ENCODE measurements at places on chromosomes 3 and 15. TPM values are rescaled to one million over a fixed set of nuclear protein-coding genes. Genes with fewer than 3 reads are reported as not detected.

The DAZL gene
- total RNA-seq, result not detected

The SAMD7 gene
- not detected for total RNA-seq

The PLA2G4E gene
- not detected for total RNA-seq

The MAGEF1 gene
- total RNA-seq, result 12.4 TPM

The SI gene
- total RNA-seq, result not detected

The SLC12A8 gene
- 0.70 TPM for total RNA-seq

The B3GALNT1 gene
- 23.7 TPM for total RNA-seq

- no peak for DNase-seq
Observed at GRCh38 chr3:176431991-176432390, 765.3 kb downstream of the TBL1XR1 start.

GRCh38 chr3:38643090-38643489 is 6.4 kb downstream of the SCN5A start:
- no peak for DNase-seq

DNA sequence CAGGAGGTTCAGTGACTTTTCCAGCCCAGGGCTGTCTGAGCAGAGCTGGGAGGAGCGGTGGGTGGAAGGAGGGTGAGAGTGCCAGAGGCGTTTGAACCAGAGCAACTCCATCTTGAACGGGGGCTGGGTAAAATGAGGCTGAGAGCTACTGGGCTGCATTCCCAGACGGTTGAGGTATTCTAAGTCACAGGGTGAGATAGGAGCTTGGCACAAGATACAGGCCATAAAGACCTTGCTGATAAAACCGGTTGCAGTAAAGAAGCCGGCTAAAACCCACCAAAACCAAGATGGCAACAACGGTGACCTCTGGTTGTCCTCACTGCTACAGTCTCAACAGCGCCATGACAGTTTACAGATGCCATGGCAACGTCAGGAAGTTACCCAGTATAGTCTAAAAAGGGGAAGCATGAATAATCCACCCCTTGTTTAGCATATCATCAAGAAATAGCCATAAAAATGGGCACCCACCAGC is 60.2 kb downstream of the ABTB1 start:
- no peak for DNase-seq

- DNase-seq, result no peak
Observed at GRCh38 chr15:42728972-42729371, 8.0 kb downstream of the CDAN1 start.

DNA sequence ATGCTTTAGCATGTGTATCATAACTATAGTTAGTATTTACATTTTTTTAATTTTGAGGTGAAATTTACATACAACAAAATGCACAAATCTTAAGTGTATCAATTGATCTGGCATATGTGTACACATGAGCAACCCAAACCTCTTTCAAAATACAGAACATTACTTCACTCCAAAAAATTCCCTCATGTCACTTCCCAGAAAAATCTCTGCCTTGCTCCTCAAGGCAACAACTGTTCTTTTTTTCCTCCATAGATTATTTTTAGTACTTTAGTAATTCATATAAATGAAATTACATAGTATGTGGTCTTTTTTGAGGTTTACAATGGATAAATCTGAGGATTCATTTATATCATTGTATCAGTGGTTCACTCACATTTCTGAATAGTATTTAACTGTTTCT is 84.9 kb downstream of the TRIM42 start:
- no peak for DNase-seq

- DNase-seq, result no peak
Observed at GRCh38 chr3:178709051-178709450, 172.8 kb downstream of the KCNMB2 start.

- DNase-seq, result no peak
Observed at GRCh38 chr3:46829699-46830208, 33.5 kb downstream of the MYL3 start.

DNA sequence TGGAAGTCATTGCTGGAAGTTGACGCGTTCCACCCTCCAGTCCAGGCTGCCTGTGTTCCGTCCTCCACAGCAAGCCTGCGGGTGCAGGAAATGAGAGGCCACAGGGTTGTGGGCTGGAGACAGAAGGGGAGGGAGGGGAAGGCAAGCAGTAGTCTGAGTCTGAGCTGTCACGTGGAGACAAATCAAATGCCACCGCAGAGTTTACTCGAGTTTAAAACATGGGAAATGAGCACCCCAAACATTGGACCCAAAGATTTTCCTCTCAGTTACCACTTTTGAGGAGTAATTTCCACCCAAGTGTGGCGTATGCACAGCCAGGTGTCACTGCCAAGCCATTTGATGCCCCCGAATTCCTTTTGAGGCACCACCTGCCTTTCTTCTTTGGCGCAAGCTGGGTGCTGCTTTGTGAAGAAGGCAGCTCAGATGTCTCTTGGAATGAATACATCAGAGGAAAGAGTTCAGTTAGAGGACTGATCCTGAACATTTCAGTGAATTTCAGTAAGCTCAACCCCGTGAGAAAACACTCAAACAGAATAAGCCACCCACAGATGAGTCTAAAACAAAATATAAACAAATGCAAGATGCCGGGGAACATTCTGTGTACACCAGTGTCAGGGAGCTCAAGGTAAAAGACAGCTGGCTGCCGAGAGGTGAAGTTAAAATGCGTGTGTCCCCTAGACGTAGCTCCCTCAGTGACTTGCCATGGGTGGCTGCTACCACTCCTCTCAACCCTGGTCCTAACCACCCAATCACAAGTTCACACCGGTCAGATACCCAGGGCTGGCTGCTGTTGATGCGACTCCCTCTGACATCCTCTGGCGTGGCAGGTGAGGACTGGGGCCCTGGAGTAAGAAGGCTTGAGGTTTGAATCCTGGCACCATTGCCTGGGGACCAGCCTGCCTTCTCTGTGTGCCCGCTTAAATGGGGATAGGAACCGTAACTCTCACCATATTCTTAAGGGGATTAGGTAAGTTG is 203.8 kb downstream of the UACA start:
- peak; percentile 64 for DNase-seq

- no peak for DNase-seq
Observed at GRCh38 chr3:37937156-37937555, 53.4 kb upstream of the VILL start.

- DNase-seq, result no peak
Observed at GRCh38 chr3:133934996-133935842, 39.5 kb upstream of the RAB6B start.

GRCh38 chr3:145639875-145640274 is 521.1 kb downstream of the PLOD2 start:
- no peak for DNase-seq

- DNase-seq, result no peak
Observed at GRCh38 chr3:10547841-10548783, 42.7 kb upstream of the ATP2B2 start.

DNA sequence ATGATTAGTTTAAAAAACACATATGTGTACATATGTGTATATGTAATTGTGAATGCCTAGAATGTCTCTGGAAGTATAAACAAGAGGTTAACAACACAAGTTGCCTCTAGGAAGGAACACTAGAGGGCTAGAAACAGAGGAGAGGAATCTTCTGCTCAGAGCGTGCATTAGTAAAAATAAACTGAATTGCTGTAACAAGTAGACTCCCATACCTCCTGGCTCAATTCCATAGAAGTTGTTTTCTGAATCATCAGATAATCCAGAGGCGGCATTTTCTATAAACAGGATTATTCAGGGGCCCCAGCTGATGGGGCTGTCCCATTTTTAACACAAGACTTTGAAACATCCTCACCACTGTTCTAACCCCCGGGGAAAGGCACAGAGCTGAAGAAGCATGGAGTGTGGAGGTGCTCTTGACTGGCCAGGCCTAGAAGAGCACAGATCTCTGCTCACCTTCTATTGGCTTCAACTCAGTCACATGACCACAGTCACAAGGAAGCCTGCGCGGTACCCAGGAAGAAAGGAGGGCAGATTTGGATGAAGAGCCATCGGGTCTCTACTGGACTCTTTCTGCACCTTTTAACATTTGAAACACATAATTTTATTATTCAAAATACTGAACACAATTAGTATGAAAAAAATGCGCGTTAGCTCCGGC is 145.7 kb downstream of the TLE3 start:
- no peak for DNase-seq

DNA sequence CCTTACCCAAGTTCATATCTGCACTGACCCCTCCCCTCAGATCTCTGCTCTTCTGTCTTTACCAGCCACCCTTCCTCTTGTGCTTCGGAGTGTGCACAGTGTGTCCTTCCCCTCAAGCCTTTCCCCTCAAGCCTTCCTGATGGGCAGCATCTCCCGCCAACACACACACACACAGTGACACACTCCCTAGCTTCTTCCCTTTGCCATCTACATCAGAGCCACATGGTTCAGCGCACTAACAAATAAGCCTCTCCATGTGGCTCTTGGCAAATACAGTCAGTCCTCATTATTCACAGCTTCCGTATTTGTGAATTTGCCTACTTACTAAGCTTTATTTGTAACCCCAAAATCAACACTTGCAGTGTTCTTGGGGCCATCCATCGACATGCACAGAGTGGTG is 37.5 kb downstream of the SH3BP5 start:
- peak; percentile 64 for DNase-seq

- DNase-seq, result no peak
Observed at GRCh38 chr3:149430216-149430615, 44.3 kb upstream of the TM4SF4 start.

DNA sequence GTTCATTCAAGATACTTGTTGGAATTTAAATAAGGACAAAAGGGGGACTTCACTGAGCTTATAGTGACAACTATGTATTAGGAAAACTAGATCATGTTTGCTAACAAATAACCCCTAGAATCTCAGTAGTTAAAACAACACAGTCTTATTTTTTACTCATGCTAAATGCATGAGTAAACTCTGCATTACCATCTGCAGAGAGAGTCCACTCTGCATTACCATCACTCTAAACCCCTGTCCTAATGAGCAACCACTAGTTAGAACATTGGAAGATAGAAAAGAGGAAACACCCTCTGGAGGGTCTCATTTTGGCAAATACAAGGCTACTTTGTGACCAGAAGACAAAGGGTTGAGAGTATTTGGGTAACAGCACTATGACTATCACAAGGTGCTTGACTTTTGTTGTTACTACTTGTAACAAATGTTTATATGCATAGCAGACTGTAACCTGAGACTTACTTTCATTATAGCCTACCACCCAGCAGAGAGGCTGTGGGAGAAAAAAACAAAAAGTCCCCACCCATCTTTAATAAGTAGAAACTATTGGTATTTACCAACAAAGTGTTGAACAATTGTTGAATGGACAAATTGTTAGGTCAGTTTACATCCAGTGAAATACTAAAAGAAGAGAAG is 99.1 kb downstream of the OXSM start:
- DNase-seq, result no peak

GRCh38 chr3:12073106-12073505 is 68.9 kb downstream of the SYN2 start:
- no peak for DNase-seq

- DNase-seq, result no peak
Observed at GRCh38 chr3:164320962-164321361, 757.3 kb downstream of the SI start.

GRCh38 chr3:67941433-67942030 is 287.1 kb upstream of the SUCLG2 start:
- no peak for DNase-seq

DNA sequence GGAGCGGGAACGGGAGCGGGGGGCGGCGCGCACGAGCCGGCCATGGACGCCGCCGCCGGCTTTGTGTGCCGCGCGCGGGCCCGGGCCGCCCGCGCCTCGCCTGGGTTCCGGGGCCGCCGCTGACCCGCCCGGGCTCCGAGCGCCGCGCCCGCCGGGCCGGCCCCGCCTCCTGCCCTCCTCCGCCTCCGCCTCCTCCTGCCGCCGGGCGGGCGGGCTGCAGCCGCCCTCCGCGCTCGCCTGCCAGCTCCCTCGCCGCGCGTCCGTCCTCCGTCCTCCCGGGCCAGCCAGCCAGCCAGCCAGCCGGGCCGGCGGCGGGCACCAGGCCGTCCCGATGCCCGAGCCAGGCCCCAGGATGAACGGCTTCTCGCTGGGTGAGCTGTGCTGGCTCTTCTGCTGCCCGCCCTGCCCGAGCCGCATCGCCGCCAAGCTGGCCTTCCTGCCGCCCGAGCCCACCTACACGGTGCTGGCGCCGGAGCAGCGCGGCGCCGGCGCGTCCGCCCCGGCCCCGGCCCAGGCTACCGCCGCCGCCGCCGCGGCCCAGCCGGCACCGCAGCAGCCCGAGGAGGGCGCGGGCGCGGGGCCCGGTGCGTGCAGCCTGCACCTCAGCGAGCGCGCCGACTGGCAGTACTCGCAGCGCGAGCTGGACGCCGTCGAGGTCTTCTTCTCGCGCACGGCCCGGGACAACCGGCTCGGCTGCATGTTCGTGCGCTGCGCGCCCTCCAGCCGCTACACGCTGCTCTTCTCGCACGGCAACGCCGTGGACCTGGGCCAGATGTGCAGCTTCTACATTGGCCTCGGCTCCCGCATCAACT is at the start of gene ABHD17C:
Gene ABHD17C (plus strand): TSS at position 212 of the 812 bp plus-strand sequence. CDS start 120 bp downstream, at position 332.
- DNase-seq, result peak; percentile 69

- DNase-seq, result peak; percentile 17
Observed at GRCh38 chr15:39332846-39333245, 248.0 kb upstream of the THBS1 start.

DNA sequence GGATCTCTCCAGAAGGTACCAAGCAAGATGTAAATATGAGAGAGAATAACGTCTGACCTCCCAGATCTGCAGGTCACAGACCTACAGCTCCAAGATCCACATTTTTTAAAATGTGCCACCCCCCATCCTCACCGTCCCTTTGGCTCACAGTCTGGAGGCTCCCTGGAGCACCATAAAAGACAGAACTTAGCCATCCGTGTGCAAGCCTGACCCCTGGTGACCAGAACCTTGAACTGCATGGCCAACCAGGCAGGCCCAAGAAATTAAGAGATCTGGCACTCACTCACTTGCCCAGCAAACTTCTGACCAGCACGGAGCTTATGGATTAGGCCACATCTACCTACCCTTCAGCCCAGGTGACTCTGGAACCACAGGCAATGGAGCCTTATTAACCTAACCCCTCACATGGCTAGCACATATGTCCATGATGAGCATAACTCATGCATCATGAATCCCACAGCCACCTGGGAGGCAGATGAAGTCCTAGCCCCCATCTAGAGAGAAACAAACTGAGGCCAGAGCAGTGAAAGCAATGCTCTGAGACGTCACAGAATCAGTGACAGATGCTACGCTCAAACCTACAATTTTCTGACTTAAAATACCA is 275.3 kb downstream of the UACA start:
- peak; percentile 85 for DNase-seq

DNA sequence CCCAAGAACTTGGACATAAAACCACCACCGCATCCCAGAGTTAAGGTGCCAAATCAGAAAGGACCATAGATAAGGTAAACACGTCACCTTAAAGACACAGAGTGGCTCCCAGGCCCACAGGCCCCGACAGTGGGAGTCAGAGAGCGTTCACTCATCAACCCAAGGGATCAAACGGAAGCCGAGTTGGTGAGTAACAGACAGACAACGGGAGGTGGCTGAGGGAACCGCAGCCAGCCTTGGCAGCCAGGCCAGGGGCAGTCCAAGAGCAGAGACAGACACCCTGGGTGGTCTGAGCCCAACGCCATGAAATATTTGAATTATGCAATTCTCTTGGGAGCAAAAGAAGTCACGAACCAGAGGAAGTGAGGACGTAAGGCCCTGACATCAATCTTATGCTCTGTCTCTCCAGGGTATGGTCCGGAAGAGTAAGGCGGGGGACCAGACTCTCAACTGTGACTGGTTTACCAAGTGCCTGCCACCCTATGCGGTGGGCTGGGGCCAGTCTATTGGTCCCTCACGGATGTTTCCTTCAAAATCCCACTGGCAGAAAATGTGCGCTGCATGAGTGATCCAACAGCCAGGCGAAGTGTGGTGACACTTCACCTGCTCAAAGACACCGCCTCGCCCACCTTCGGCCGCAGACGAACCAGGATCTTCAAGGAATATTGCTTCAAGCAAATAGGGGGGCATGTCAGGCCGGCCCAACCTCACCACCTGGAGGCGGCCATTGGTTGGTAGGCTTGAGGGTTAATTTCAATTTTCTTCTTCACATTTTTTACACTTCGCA is 34.3 kb downstream of the TMEM44 start:
- peak; percentile 31 for DNase-seq

Measured in dermis blood vessel endothelial cell (primary cell).